Progenitor cell of endocrine pancreas (in vitro differentiated cells): ENCODE measurements at places on chromosomes 7 and 10. TPM values are rescaled to one million over a fixed set of nuclear protein-coding genes. Genes with fewer than 3 reads are reported as not detected.

SPDYE1 gene
- total RNA-seq: not detected in 2 replicates

TMEM213 gene
- total RNA-seq: not detected in 2 replicates

PDGFA gene
- 81.2 and 86.2 TPM in 2 replicates for total RNA-seq

HKDC1 gene
- total RNA-seq: 4.1 and 6.2 TPM in 2 replicates

HOXA6 gene
- 0.38 TPM in 1 of 2 replicates, not detected in the other for total RNA-seq

SLC16A9 gene
- 11.6 and 13.7 TPM in 2 replicates for total RNA-seq

NACAD gene
- total RNA-seq: 10.1 and 11.7 TPM in 2 replicates

CC2D2B gene
- 0.77 and 0.82 TPM in 2 replicates for total RNA-seq

ARHGEF5 gene
- 42.9 and 46.6 TPM in 2 replicates for total RNA-seq

GBF1 gene
- 52.3 and 54.6 TPM in 2 replicates for total RNA-seq

CACNA2D1 gene
- total RNA-seq: 25.1 and 27.4 TPM in 2 replicates

STOX1 gene
- 7.8 and 8.0 TPM in 2 replicates for total RNA-seq

TDRD1 gene
- not detected in 2 replicates for total RNA-seq

ACTL6B gene
- 4.1 and 4.2 TPM in 2 replicates for total RNA-seq

GNGT1 gene
- not detected in 2 replicates for total RNA-seq

MLXIPL gene
- 47.3 and 48.6 TPM in 2 replicates for total RNA-seq

CHAT gene
- 0.36 TPM in 1 of 2 replicates, not detected in the other for total RNA-seq

SNX10 gene
- total RNA-seq: 9.2 and 10.0 TPM in 2 replicates

CYP3A7 gene
- total RNA-seq: not detected in 2 replicates

ENTPD1 gene
- 0.29 TPM in 1 of 2 replicates, not detected in the other for total RNA-seq
